Activated naive CD8-positive, alpha-beta T cell treated with anti-CD3 and anti-CD28 coated beads, Interleukin-2, amount 10 ng/mL, durations not matched to agents 7 days and 5 days (primary cell): ENCODE measurements at places on chromosomes 5 and 9. TPM values are rescaled to one million over a fixed set of nuclear protein-coding genes. Genes with fewer than 3 reads are reported as not detected.

DNA sequence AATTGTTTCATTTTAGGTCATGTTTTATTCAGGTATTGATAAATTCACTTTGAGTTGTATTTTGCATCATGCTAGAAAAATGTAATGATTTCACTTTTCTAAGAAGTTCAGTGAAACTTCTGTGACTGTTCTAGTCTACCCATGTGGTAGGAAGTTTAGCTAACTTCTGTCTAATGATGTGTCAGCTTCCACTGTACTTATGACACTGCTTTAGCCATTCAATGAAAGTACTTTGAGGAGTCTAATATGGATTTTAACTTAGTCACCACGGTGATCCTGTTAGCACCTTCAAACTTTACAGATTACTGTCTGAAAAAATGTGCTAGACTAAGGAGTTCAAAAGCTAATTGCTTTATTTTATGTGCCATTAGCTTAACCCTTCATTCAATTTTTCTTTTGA lies 1510.5 kb upstream of the CDH9 start:
- H3K4me1 ChIP-seq: no peaks in the 10 kb centered on the region
- no peak overlapping the region for H3K27ac ChIP-seq
- no peaks in the 10 kb centered on the region for H3K36me3 ChIP-seq
- no peaks in the 10 kb centered on the region for H3K27me3 ChIP-seq
- H3K4me3 ChIP-seq: no peak overlapping the region
- DNase-seq: no peak

- H3K27me3 ChIP-seq: no peaks in the 10 kb centered on the region
- H3K27ac ChIP-seq: no peak overlapping the region
- H3K36me3 ChIP-seq: no peaks in the 10 kb centered on the region
These were observed 157.7 kb upstream of the NR3C1 start for GRCh38 chr5:143561219-143561618.

DNA sequence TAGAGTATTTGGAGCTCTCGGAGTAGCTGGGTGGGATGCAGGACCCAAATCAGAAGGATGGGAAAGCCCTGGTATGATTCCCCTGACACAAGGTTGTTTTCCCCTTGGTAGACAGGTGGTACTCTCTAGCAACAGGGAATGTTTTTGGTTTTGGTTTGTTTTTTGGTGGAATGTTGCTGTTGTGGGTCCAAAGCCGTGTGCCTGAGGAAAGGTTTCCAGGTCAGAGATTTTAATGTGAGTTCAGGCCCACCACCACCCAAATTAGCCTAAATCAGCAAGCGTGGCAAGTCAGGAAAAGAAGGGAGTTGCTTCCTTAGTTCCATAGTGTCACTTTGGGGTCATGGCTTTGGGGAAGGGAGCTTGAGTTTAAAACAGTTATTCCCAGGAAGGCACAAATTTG lies 385.5 kb downstream of the RAB3C start:
- DNase-seq: no peak
- no peak overlapping the region for H3K4me3 ChIP-seq
- H3K27me3 ChIP-seq: no peaks in the 10 kb centered on the region

GRCh38 chr9:35395076-35395705 lies 94.7 kb upstream of the RUSC2 start:
- H3K4me3 ChIP-seq: no peak overlapping the region
- peaks cover 2% of the 10 kb centered on the region for H3K4me1 ChIP-seq
- no peaks in the 10 kb centered on the region for H3K36me3 ChIP-seq
- no peak overlapping the region for H3K27ac ChIP-seq
- no peak for DNase-seq

The MCIDAS gene
- not detected for total RNA-seq

DNA sequence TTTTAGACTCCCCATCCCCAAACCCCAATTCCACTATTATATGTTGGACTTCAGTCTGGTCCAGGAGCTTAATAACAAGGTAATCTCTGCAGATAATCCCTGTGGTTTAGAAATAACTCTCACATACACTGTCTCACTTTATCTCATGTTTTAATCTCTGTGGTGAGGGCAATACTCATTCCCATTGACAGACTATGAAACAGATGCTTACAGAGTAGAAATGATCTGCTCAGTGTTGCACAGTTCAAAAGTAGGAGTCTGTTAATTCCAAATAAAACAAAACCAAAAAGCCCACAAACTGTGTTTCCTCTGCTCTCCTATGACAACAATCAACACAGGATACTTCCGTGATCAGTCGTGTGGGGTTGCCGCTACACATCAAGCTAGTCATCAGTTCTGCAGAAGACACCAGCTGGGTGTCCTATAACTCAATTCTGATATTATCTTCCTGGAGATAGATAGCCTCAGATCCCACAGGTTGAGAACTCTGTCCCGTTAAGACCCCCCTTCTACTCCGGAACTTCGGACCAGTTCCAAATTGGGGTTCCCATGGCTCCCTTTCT lies 26.3 kb upstream of the FANCC start:
- H3K4me1 ChIP-seq: peaks cover 14% of the 10 kb centered on the region
- no peaks in the 10 kb centered on the region for H3K36me3 ChIP-seq
- no peak for DNase-seq
- peaks cover 17% of the 10 kb centered on the region for H3K27me3 ChIP-seq

DNA sequence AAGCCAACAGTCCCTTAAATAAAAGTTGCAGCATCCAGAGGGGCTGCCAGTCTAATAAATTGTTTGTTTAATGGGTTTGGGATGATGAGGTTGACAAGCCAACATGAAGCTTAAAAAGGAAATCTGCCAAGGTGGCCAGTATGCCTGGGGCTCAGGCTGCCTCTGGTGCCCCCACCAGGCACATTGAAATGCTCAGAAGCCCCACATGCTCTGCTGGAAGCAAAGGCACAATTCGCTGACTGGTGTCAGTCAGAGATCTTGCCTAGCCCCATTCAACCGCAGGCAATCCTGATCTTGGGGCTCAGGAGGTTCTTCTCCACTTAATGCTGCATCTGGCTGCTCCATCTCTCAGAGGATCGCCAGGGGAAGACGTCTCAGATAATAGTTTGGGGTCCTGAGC lies 44.2 kb upstream of the TCERG1 start:
- peaks cover 2% of the 10 kb centered on the region for H3K36me3 ChIP-seq
- no peak overlapping the region for H3K4me3 ChIP-seq
- peaks cover 22% of the 10 kb centered on the region for H3K27me3 ChIP-seq
- no peak overlapping the region for H3K27ac ChIP-seq
- H3K4me1 ChIP-seq: peaks cover 4% of the 10 kb centered on the region

The IL9 gene
- total RNA-seq: not detected

The ARID3C gene
- not detected for total RNA-seq
